ENCODE measurements at places on chromosomes 6 and 20.

DNA sequence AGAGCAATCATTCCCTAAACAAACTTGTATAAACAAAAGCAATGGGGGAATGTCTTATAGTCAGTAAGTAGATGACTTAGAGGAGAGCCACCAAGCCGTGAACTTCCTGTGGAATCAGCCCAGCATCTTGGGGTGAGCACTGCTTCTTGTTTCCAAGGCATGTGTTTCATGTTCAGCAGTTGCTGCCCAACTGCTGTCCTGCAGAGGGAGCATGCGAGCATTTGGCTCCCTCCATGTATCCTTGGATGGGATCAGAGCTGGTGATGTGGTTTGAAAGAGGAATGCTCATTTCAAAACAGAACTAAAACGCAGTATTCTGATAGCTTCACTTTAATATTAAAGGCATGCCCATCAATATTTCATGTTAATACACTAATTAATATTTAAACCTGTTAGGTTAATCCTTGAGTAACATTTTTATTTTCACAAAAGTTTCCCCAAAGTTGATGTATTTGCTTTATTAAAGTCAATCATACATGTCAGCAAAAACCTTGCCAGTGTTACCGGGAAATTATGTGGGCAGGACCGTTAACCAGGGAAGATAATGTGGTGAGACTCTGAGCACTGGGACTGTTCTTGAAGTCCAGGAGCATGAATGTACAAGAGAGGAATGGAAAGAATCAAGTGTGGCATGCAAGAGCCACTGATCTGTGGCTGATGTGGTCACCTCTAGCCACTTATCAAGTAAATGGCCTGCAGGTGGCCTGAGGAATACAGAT is 172.1 kb upstream of the GGTLC1 start:
- DNase-seq = peak; percentile 73

DNA sequence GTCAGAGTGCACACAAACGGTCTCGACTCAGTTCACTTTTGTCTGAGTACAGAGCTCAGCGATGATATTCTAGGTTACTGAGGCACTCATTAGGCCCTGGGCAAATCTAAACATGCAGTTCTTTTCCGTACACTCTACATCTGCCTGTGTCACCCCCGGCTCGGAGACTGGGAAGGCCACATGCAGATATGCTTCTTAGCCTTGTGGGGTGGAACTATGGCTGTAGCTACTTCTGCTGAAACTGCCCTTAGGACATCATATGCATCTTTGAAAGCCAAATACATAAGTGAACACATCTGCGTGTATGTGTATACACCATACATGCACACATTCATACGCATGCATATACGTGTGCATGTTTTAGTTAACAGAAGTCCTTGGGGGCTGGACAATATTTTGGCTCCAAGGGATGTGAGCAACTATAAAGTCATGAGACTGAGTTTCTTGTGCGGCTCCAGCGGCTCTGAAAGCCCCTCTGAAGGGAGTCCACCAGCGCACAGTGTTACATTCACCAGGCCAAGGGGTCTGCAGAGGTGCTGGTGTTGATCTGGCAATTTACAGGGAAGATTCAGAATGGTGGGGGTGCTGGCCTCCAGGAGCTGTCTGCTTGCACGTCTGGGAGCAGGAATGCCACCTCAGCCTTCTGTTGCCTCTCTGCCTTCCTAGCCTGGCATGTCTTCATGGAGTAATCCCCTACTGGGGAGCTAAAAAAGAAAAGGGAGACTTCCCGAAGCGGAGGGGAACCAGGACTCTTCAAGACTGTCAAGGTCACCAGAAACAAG is 31.6 kb downstream of the PSMG4 start:
- no peak for DNase-seq

GRCh38 chr20:31663838-31664695 is 26.4 kb downstream of the COX4I2 start:
- DNase-seq = no peak

DNA sequence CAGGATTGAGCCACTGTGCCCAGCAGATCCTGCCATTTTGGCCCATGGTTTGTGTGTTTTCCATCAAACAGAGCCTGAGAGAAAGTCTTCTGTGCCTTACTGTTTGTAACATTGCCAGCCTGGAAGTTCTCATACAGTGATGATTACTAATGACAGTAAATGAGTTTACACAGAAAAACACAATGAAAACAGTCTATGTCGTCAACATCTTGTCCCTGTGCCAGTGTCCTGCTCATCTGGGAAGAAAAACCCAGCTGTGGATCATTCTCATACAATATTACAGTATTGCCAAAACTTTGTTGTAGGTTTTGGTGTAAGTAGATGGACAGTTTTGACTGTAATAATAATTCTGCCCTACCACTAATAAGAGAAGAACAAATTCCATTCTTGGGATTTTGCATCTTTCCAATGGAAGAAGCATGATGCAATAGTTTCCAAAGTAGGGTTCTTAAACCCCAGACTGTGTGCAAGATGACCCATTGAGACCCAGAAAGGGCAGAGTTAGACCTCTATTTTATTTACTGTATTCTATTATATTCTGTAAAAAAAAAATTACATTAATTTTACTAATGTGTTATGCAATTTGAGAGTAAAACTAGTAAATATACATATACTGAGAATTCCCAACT is 135.0 kb upstream of the JARID2 start:
- DNase-seq = peak; percentile 43

DNA sequence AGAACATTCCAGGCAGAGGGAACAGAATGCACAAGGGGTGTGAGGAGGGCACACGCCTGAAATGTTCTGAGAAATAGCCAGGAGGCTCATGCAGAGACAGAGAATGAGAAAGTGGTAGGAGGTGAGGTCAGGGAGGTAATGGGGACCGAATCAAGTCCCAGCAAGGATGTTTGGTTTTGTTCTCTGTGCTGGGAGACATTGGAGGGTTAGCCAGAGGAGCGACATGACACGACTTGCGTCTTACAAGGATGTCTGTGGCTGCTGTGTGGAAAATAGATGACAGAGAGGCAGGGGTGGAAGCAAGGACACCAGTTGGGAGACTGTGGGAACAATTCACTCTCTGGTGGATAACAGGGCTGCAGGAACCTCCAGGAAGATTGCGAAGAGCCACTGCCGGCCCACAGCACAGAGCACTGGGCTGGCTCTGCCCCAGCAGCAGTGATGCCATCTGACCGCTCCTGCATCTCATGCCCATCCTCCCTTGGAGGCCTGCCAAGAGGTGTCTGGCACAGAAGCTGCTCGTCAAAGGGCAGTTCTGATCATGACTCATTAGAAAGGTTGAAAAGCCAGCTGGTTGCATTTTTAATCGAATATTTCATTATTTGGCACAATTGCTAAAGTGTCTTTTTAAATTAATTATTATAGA is 57.7 kb upstream of the CD83 start:
- peak; percentile 46 for DNase-seq

DNA sequence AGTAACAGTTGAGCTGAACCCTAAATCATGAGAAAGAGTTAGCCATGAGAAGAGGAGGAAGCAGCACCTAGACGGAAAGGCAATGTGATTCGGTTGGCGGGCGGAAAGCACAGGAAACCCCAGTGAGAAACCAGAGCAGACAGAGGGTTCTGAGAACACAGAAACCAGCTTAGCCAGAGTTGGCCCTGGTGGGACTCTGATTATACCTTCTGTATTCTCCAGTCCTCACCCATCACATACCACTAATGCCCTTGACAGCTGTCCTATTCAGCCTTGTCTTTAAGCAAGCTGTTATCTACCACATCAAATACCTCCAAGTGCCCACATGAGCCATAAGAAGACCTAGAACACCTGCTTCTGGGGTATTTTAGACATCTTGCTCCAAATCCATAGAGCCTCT is 58.9 kb upstream of the LRRC1 start:
- DNase-seq = no peak

GRCh38 chr6:96659084-96659845 is 96.3 kb downstream of the FHL5 start:
- no peak for DNase-seq

GRCh38 chr6:69933239-69933638 is 66.9 kb downstream of the COL19A1 start:
- peak; percentile 9 for DNase-seq

GRCh38 chr6:22904431-22904830 is 335.1 kb downstream of the HDGFL1 start:
- DNase-seq = no peak

- DNase-seq = peak; percentile 89
These were observed 135.6 kb upstream of the UST start for GRCh38 chr6:148611213-148611612.

Data from cardiac fibroblast (primary cell).